Fibroblast of mammary gland (primary cell): ENCODE measurements at places on chromosomes 4 and X.

- no peak for DNase-seq
These were observed 158.8 kb upstream of the PJA1 start for GRCh38 chrX:69323786-69324720.

GRCh38 chr4:1402516-1403091 lies 3.6 kb downstream of the NKX1-1 start:
- no peak for DNase-seq

- DNase-seq = no peak
These were observed 272.9 kb upstream of the ARX start for GRCh38 chrX:25288676-25289075.

- DNase-seq = peak; percentile 6
These were observed 22.3 kb downstream of the COX7B2 start for GRCh38 chr4:46886711-46887110.

DNA sequence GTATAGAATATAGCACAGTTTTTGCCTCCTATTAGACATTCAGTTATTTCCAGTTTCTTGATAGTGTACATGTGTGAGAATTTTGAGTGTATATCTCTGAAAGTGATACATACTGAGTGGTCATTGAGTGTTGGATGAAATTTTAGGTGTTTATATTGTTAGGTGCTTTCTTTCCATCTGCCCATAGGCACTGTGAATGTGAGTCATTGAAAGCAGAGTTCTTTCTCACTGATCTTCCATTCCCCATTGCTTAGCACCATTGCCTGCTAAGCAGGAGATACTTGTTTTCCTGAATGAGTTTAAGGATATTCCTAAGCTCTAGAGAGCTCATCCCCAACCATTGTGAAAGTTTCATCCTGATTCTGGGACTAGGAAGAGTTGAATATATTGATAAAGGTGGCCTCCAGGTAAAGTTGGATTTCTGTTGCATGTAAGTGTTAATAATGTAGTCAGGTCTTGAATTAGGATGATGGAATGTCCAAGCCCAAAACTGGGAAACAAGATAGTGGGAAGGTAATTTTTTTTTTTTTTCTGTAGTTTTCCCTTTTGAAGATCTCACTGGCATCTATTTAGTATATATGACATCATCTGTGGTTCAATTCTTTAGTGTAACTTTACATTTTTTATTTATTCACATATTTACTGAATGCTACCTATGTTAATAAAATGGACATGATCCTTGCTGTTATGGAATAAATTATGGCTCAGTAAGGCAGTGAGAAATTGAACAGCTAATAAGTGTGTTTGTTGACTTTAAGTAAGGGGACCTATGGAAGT lies 22.1 kb downstream of the UBE2K start:
- no peak for DNase-seq

GRCh38 chr4:185171373-185172071 lies 28.5 kb downstream of the SLC25A4 start:
- no peak for DNase-seq

- DNase-seq = no peak
These were observed 33.2 kb downstream of the WDR1 start for GRCh38 chr4:10083331-10083771.

GRCh38 chr4:121076416-121076815 lies 4.1 kb upstream of the NDNF start:
- no peak for DNase-seq

DNA sequence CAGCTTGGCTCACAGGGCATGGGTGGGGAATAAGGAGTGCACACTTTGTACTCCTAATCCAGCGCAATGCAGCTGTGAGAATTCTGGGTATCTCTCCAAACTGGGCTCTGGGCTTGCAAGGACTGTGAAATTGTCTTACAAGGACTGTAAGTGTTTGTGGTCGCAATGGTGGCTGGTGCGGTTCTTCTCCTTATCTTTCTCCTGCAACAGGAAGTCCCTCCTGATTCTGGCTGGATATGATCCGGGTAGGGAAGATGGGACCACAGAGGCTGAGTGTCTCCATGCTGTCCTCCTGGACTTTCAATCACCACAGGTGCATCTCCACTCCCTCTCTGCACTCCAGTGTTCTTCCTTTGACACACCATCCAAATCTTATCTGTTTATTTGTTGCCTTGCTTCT lies 55.7 kb upstream of the GYPE start:
- DNase-seq = no peak

DNA sequence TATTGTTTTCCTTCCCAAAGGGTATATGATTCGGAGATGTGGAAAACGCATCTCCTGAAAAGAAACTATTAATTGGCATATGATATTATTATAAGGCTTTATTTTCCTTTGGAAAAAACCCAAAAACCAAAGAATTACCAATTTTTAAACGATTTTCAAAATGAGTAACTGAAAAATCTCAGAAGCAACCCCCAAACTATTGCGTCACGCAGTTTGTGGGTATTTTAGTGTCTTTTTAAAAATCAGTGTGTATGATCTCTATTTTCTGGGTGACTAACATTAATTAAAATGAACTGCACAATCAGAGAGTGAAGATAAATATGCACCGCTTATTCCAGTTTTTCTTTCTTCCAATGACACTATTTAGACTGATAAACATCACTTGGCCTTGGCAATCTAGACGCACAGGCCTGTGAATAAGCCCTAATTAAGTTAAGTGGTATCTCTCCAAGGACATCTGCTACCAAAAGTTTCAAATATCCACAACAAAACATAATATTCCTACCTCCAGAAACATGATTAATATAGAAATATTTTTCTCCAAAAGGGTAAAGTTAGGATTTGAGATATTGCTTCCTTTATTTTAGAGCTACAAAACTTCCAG lies 511.5 kb upstream of the FAM241A start:
- no peak for DNase-seq

- DNase-seq = no peak
These were observed 30.5 kb downstream of the RHOH start for GRCh38 chr4:40227284-40227683.

DNA sequence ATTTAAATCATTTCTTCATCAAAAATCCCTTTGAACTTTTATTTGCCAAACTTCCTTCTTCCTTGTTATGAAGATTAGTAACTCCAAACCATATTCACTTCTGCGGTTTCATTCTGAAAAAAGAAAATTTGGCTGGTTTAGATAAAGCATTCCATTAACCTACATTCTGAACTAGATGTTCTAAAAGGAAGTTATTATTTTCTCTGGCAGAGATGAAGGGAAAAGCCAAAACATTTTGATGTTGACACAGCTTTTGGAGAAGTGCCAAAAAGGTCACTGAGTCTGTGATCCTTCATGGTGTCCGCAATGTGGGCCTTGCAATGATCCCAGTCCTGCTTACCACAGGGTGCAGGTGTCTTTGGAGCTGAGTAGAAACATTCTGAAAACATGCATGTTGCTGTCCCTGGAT lies 36.0 kb downstream of the CXCL8 start:
- DNase-seq = peak; percentile 98

DNA sequence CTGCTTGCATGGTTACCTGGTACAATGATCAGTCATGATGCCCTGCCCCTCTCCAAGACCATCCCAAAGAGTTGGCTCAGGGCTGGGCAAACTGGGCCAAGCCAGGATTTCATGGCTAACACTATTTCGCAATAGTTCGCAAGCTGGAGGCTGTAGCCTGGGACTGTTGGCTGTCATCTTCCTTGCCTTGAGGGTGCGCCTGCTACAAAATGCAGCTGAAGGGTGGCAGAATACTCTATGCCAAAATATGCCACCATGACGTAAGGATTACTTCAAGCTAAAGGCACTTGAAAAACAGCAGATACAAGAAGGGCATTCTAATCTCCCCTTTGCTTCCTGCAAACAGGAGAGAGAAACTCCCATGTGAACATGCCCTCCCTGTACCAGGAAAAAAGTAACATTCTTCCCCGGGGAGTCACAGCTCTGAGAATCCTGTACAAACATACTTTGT lies 21.0 kb downstream of the SAT1 start:
- DNase-seq = peak; percentile 41

GRCh38 chr4:170697045-170697444 lies 607.3 kb upstream of the AADAT start:
- no peak for DNase-seq

- DNase-seq = peak; percentile 75
These were observed 170.7 kb upstream of the ZCCHC13 start for GRCh38 chrX:74133156-74133796.

- DNase-seq = peak; percentile 69
These were observed 30.9 kb upstream of the TENM3 start for GRCh38 chr4:182212211-182212761.

- DNase-seq = peak; percentile 2
These were observed 212.7 kb downstream of the CENPC start for GRCh38 chr4:67332627-67333026.

- no peak for DNase-seq
These were observed 343.5 kb upstream of the SFRP2 start for GRCh38 chr4:154132406-154132805.

DNA sequence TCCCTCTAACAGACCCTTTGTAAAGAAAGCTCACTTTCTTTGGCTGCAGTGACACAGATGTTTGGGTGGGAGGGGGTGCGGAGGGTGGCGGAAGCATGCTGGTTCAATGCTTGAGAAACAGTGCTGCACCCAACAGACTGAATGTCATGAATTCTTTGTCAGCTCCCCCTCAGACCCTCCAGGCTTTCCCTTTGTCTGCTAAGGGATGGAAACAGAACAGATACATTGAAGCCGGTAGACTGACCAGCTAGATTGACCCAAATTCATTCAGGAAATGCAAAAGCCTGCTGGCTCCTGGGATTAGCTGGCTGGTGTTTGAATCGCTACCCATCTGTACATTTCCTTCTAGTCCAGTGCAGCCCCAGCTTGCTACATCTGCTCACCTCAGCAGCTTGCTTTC lies 90.8 kb upstream of the PAK3 start:
- no peak for DNase-seq

DNA sequence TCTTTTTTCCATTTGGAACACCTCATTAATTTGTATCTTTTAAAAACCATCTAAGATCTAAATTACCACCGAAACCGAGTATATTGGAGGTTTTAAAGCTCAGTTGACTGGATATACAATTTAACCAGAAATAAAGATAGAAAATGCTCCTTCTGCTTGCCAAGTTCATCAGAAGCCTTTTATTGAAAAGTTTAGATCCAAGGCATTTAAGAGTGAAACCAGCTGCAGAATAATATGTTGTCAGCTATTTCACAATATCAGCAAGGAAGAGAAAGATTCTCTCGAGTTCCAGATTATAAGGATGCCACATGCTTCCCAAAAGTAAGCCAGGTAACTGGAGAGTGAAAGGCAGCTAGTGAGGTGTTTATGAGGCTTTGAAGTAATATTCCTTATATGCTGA lies 217.4 kb downstream of the DCTD start:
- peak; percentile 11 for DNase-seq

- no peak for DNase-seq
These were observed 26.2 kb upstream of the ZBTB33 start for GRCh38 chrX:120224388-120224787.

DNA sequence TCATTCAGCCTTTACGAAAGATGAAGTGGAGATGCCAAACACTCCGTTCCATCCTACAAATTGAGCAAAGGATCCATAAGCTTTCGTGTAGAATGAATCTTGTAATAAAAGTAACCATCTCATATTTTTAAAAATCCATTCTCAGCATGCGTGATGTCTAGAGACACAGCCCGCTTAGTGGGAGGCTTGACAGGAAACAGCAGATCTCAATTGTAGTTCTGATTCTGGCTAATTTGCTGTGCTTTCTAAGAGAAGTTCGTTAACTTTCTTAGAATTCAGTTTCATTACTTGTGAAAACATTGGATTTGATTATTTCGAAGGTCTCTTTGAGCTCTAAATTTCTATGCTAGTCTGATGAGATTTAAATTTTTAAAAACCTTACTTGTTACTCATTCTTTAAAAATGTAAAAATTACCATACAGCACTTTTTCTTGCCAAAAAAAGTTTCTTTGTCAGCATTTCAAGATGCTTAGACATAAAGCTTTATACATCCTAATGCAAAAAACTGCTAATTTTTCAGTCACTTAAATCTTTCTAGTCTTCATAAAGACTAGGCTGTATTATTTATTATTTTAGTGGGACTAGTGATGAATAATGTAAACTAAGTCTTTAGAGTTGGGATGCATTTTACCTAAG lies 66.9 kb upstream of the NEIL3 start:
- DNase-seq = peak; percentile 7

DNA sequence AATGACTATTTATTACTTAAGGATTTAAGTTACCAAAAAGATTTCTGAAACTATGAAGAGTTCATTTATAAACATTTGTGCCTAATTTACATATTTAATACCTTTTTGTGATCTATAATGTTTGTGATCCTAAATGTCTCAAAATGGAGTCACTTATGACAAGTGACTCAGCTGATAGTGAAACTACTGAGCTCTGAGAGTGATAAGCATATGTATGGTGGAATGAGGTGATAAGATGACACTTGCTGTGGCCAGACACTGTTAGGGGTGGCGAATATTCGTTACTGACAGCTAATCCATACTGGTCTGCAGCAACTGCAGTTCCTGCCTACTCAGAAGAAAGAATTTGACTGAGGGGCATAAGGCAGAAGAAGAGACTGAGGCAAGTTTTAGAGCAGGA lies 5.5 kb upstream of the NXF3 start:
- no peak for DNase-seq

GRCh38 chr4:8662776-8663175 lies 70.2 kb downstream of the CPZ start:
- no peak for DNase-seq

- DNase-seq = no peak
These were observed 65.2 kb downstream of the PHOX2B start for GRCh38 chr4:41683326-41683725.

DNA sequence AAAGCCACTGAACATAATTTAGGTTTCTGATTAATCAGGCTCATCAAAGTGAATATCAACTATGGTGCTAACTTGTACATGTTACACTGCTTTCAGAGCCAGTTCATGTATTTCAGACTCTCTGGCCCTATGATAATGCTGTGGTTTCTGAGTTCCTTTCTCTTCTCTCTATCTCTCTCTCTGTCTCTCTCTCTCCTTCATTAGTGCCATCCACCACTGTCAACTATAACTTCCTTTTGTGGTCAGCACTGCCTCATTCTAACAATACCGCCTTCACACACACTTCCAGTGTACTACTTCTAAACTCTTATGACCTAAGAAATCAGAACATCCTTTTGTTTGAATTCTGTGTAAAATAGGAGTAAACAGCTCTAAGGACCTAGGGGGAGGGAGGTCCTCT lies 907.1 kb downstream of the RPA4 start:
- no peak for DNase-seq

- no peak for DNase-seq
These were observed 24.4 kb upstream of the CITED1 start for GRCh38 chrX:72330131-72330530.

DNA sequence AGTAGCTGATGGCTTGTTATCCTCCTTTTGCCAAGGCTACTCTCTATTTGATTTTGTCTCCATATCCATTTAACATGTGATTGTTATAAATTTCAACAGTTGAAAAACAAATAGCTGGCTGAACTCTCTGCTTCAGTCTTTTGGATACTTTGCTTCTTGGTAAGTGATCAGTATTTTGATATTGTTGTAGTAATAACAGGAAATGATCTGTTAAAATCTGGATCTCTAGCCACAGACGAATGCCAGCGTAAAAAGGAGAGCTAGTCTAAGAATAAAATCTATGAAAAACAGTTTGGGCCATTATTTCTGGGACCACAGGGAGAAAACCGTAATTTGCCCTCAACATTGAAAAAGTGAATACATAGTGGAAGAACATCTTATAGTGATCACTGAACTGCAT lies 113.8 kb downstream of the ANAPC10 start:
- DNase-seq = no peak

GRCh38 chrX:109997786-109998452 lies 5.0 kb upstream of the TMEM164 start:
- DNase-seq = no peak
